ENCODE measurements at places on chromosomes 16 and 17.

- DNase-seq, result no peak
These were observed 108.5 kb downstream of the CYB561 start for GRCh38 chr17:63337579-63337978.

GRCh38 chr17:79707931-79708891 lies 22.5 kb upstream of the ENPP7 start:
- DNase-seq, result peak; percentile 76

DNA sequence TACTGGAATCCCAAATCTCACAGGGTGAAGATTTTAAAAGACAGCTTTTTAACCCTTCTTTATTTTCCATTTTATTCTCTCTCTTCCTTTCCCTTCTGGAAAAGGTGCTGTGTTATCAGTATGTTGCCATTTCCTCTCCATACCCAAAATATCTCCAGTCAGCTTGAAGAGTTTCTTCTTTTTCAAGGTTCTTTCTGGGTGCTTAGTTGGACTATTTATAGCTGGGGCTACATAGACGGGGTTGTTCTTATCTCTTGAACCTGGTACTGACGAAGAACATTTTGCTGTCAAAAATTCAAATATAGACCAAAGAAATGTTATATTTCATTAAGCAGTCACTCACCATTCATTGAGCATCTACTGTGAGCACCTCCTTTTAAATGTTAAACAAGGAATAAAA lies 48.6 kb downstream of the IST1 start:
- no peak for DNase-seq

DNA sequence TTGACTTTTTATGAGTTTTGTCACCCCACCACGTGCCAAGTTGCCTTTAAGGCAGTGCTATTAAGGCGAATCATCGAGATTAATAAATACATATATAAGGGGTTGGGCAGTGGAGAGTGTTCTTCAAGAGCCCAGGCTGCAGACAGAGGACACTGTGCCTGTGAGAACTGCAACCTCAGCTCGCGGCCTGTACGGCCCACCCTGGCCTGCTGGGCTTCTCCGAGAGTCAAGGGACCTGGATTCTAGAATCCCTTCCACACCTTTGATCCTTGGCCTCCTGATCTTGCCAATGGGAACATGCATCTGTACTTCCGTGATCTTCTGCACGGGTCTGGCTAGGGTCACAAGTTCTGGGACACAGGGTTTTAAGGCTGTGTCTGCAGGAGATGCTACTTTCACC lies 54.5 kb downstream of the IRX5 start:
- DNase-seq, result no peak

GRCh38 chr16:77657016-77657415 lies 65.3 kb upstream of the NUDT7 start:
- no peak for DNase-seq
